ENCODE measurements at places on chromosomes 3 and 15.

DNA sequence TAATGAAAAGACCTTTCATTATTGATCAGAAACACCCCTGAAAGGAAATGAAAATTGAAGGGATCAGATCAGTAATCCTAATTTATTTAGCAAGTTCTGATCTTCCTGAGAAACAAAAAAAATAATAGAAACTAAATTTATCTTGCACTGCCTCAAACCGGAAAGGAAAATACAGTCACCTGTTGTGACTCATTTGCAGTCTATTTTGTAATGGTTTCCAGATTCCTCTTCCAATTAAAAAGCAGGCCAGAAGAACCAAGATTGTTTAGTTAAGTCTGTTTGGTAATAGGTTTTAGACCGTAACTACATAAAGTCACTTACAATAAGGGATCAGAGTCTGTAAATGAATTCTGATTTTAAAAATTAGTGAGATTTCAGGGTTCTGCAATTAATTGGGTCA, 49.7 kb upstream of the ATOSA start:
- DNase-seq: no peak

DNA sequence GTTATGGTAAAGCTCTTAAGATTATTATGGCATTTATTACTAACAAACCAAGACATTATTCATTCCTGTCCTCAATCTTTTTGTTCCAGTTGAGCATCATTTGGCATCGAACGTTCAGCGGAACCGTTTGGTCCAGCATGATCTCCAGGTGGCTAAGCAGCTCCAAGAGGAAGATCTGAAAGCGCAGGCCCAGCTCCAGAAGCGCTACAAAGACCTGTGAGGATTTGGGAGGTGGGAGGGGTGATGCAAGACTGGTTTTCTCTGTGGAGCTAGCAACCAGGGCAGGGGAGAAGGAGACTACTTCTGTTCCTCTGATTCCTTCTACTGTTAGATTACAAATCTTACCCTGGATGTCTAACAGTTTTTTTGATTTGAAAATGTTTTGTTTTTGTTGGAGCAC, 27.6 kb upstream of the UTS2B start:
- no peak for DNase-seq

DNA sequence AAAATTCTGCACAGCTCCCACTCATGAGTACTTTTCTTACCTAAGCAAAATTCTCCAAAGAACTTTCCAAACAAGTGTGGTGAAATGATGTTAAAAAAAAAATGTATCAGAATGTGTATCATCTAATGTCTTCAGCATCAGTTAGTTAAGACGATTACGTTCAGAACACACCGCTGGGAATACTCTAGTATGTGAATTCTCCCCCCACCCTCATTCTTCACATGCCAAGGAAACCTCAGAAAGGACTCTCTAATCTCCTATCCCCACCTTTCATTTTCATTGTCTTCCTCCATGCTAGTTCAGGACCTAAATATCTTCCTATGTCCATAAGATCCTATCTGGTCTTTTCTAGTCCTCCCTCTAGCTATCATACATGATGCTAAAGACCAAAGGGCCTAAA, 457.4 kb downstream of the SHQ1 start:
- DNase-seq: no peak

- DNase-seq: no peak
Measured at GRCh38 chr3:107211608-107212007, 165.6 kb upstream of the CCDC54 start.

DNA sequence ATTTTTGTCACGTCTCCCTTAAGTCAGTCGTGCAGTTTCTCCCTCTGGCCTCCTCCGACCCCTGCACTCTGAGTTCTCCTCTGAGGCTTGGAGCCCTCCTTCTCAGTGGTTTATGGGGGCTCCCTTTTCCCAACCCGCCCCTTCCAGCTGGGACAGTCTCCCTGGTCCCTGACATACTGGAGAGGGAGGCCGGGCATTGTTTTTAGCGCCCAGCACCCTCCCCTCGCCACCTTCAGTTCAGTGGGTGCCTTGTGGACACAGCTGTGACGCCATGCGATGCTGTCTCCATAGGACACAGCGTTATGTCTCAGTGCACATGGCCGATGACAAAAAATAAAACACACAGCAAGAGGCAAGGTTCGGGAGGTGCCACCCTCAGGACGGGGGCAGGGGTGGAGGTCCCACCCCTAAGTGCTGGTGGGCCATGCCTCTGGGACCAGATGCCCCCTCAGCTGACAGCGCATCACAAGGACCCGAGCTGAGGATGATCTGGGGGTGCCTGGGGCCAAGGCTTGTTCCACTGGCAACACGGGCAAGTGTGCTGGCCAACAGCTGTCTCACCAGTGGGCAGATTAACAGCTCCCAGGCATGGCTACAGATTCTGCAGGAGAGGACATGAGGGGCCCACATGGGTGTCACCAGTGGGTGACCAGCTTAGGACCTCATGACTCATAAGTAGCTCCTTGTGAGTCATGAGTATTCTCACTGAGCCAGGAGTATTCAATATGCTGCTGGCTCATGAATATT, 81.6 kb downstream of the PLXNA1 start:
- DNase-seq: no peak

All from right kidney (tissue), 9 donors.